Bone marrow (tissue), 2 donors: ENCODE measurements at places on chromosomes 11 and 22.

- DNase-seq, result peak; percentile 96
These were observed at the start of gene ATF4 for GRCh38 chr22:39520226-39521105. Gene ATF4, plus strand, starts transcription at chr22:39520562. Its CDS starts 884 bp downstream, at chr22:39521446.

DNA sequence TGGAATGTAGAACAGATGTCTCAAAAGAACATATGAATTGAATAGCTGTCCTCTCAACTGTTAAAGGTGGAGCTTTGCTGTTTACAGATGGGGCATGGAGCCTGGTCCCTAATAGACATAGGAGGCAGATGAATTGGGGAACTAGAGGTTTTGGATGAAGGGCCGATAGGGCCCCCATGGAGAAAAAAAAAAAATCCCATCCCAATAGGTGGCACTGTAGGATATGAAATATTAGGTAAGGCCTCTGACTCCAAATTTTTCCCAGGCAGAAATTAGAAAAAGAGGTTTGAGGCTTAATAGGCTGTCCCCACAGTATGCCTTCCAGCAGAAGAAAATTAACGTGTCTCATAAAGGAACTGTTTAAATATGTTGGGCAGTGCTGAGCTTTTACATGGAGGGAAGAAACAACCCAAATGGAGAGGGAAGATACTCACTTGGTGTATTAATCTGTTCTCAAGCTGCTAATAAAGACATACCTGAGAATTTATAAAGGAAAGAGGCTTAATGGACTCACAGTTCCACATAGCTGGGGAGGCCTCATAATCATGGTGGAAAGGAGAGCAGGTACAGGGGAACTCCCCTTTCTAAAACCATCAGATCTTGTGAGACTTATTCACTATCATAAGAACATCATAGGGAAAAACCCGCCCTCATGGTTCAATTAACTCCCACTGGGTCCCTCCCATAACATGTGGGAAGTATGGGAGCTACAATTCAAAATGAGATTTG, 30.1 kb upstream of the TMEM45B start:
- no peak for DNase-seq

GRCh38 chr22:21443057-21443734, 24.0 kb upstream of the TMEM191C start:
- DNase-seq, result no peak

GRCh38 chr11:13875643-13876042, 86.9 kb upstream of the SPON1 start:
- no peak for DNase-seq
